ENCODE measurements at places on chromosomes 11 and 22. TPM values are rescaled to one million over a fixed set of nuclear protein-coding genes. Genes with fewer than 3 reads are reported as not detected.

CRACR2B gene
- 7.1 TPM for total RNA-seq

DNA sequence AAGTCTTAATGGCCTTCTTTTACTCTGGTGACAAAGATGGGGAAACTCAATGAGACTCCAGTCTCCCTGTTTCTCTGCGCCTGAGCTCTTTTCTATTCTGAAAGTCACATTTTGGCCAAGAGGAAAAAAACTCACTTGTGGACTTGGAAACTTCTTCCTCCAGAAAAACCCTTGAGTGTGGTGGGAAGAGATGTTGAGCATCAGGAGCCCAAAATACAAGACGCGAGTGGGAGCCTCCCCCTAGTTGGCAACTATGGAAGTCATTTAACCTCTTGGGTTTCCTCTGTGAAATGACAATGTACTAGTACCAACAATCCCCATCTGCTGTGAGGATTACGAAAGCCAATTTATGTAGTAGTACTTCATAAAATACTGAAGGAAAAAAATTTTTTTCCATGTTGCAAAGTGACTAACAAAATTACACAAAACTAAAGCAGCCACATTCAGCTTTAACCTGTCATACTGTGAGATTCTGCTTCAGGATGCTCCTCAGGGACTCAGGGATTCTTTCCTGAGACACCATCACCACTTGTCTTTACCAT is 524 bp upstream of the SLC25A17 start:
- peaks cover 23% of the 10 kb centered on the region for H3K36me3 ChIP-seq
- peak overlapping the region; percentile 82 for H3K27ac ChIP-seq
- no peak for DNase-seq
- H3K27me3 ChIP-seq: no peaks in the 10 kb centered on the region

- no peaks in the 10 kb centered on the region for H3K4me1 ChIP-seq
- H3K27ac ChIP-seq: no peak overlapping the region
- H3K4me3 ChIP-seq: no peak overlapping the region
These were observed 24.2 kb downstream of the MFNG start for GRCh38 chr22:37461961-37462360.

C22orf39 gene
- total RNA-seq: 101 TPM

CD3D gene
- not detected for total RNA-seq

DNA sequence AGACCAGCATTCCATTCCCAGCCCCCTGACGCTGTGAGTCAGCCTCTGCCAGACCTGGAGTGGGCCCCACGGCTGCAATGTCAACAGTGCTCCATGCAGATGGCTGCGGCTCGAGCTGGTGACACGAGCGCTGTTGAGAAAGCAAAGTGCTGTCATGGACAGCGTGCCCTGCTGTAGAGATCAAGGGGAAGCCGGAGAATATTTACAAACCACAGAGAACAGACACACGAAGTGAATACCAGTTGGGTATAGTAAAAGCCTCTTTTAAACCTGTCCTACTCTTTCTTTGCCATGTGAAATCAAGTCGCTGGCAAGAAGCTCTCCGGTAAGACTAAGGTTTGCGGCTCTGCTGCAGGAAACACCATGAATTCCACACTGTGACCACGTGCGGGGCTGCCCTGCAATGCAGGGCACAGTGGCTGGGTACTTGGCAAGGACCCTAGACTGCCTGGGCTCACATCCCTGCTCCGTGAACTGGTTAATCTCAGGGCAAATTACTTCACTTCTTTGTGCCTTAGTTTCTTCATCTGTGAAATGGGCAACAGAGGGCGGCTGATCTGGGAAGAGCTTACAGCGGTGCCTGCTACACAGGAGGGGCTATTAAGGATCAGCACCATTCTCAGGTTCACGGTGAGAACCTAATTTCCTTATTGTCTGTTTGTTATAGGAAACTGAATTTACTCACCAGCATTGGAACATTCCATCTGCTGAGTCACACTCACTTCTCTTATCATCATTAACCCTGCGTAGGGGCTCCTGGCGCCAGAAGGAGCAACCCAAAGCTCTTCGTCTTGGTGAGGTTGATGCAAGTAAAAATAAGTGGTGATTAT is 27.8 kb upstream of the ELFN2 start:
- no peaks in the 10 kb centered on the region for H3K4me1 ChIP-seq
- H3K27ac ChIP-seq: no peak overlapping the region
- H3K36me3 ChIP-seq: no peaks in the 10 kb centered on the region
- peaks cover 55% of the 10 kb centered on the region for H3K27me3 ChIP-seq

DNA sequence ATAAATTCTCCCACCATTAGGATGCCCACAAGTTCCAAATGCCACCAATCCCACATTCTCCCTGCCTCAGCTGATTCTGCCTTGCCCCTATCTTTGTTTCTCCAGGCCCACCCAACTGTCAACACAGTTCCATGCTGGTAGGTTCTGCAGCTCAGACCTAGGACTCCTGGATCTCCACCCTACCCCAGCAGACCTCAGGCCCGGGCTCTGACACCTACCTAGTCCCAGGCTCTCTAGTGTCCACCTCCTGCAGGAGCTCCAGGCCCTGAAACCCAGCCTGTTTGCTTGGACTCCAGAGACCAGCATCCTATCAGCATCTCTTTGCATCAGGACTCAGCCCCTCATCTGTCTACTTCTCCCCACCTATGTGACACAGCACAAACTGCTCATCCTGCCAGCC is 86.5 kb downstream of the PDE2A start:
- no peak overlapping the region for H3K4me3 ChIP-seq
- DNase-seq: no peak
- H3K27ac ChIP-seq: no peak overlapping the region
- no peaks in the 10 kb centered on the region for H3K36me3 ChIP-seq
- peaks cover 21% of the 10 kb centered on the region for H3K4me1 ChIP-seq

RCOR2 gene
- total RNA-seq: not detected

DNA sequence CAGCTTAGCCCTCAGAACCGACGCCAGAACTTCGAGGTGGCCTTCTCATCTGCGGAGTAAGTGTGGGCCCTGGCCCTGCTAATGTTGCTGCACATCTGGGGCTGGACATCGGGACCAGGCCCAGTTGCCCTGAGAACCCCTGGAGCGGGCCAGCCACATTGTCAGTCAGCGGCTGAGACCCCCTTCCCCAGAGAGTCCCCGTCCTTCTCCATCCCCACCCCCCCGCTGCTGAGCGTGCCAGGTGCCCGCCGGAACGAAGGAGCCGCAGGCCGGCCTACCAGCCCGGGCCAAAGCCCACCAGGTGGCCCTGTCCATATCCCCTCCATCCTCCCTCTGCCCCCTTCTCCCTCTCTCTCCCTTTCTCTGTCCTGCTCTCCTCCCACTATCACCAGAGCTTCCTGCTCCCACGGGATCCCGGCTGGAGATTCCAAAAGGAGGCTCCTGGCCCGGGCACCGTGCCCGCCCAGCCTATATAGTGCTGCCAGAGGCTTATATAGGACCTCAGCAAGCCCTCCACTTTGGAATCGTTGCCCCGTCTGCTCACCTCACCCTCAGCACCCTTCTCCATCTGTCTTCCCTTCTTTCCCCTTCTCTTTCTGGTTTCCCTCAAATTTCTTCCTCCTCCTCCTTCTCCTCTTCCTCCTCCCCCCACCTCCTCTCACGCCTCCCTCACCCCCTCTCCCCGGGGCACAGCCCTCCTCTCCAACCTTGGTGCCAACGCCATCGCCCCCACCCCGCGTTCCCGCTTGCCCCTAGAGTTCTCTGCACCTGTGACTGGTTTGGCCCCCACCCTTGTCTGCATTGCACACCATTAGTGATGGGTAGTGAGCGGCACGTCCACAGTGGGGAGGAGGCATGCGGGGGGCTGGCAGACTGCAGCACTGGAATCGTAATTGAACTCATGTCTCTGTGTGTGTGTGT is 7.3 kb downstream of the SELENOM start:
- no peak overlapping the region for H3K4me3 ChIP-seq
- peaks cover 32% of the 10 kb centered on the region for H3K4me1 ChIP-seq
- peaks cover 14% of the 10 kb centered on the region for H3K36me3 ChIP-seq
- no peak overlapping the region for H3K27ac ChIP-seq
- DNase-seq: no peak

GRCh38 chr22:17443405-17444203 is 74.3 kb downstream of the CECR2 start:
- H3K27ac ChIP-seq: no peak overlapping the region
- H3K27me3 ChIP-seq: no peaks in the 10 kb centered on the region
- no peaks in the 10 kb centered on the region for H3K36me3 ChIP-seq

- no peaks in the 10 kb centered on the region for H3K27me3 ChIP-seq
- no peaks in the 10 kb centered on the region for H3K4me1 ChIP-seq
- H3K36me3 ChIP-seq: no peaks in the 10 kb centered on the region
- DNase-seq: no peak
- H3K27ac ChIP-seq: no peak overlapping the region
These were observed 116.9 kb upstream of the PAX6 start for GRCh38 chr11:31927982-31928381.

GNB1L gene
- total RNA-seq: 6.3 TPM

TEAD1 gene
- 127 TPM for total RNA-seq
